ENCODE measurements at places on chromosomes 11 and 22.

GRCh38 chr11:119843877-119844276 is 114.9 kb upstream of the NECTIN1 start:
- no peak for DNase-seq

GRCh38 chr11:72744474-72744873 is 7.7 kb downstream of the ARAP1 start:
- no peak for DNase-seq

- no peak for DNase-seq
These were observed 39.1 kb downstream of the MED15 start for GRCh38 chr22:20546541-20546950.

- no peak for DNase-seq
These were observed 44.6 kb downstream of the LMO2 start for GRCh38 chr11:33847251-33847650.

GRCh38 chr22:44428941-44429830 is 68.8 kb downstream of the RTL6 start:
- DNase-seq = no peak

DNA sequence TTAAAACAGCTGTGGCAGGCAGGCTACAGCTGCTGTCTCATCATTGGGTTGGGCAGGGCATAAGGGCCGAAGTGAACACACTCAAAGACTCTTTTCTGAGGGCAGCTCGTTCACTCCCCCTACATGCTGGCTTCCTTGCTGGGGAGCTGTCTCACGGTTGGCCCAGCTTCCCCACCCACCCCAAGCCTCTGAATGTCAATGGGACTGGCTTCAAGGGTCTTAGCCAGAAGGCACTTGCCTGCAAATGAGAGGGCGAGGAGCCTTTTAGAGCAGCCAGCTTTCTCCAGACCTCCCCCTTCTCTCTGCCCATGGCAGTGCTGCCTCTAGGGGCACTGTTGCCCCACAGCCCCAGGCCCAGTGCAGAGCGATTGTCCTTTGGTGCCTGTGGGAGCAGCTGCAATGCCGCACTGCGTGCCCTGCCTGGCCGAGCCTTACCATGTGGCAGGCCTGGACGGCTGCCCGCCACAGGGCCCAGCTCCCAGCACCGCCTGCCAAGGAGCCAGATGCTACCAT is 94.7 kb upstream of the RASSF10 start:
- no peak for DNase-seq

DNA sequence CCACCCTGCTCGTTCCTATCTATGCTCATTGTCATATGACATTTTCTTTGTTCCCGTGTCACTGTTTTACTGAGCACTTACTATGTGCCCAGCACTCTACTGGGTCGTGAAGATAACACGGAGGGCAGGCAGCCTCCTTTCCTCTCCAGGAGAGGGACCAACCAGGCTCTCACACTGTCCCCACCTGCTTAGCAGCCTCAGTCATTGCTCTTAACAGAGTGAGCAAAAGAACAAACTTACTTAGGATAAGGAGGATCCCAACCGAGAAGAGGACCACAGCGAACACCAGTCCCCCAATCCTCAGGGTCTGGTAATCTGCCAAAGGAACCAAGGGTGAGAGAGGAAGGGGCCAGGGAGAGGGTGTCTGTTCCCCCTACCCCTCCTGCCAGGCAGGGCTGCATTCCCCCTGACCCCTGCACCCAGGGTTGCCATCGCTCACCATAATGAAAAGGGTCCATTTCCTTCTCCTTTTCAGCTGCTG is 17.0 kb upstream of the FXYD2 start:
- no peak for DNase-seq

DNA sequence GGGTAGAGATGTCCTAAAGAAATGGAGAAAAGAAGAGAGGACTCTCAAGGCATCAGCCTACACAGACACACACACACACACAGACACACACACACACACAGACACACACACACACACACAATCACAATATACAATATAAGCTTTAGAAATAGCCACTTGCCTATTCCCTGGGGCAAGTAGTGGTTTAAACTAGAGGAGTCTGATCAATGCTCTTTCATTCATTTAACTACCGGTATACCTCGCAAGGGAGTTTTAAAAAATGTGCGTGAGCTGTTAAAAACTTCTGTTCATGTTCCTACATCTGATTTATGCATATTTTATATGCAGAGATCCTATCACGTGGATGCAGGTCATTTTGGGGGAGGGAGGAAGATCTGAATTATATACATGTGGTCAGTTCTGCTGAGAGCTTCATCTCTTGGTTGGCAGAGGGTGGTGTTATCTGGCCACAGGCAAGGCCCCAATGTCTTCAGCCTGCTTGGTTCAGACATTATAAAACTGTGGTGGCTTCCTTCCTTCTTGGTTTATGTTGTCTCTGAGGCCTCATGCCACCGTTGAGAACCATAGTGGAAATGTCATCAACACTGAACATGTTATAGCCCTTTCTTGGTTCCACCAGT is 56.6 kb downstream of the SYT13 start:
- no peak for DNase-seq

- no peak for DNase-seq
These were observed 4.7 kb upstream of the TCF20 start for GRCh38 chr22:42275176-42275575.

All from CD4-positive, alpha-beta T cell treated with Interleukin-6 for 4 hours (primary cell).